ENCODE measurements at places on chromosomes 11 and 22. TPM values are rescaled to one million over a fixed set of nuclear protein-coding genes. Genes with fewer than 3 reads are reported as not detected.

SAA2 gene
- not detected for total RNA-seq

MAPK8IP2 gene
- total RNA-seq: 5.0 TPM

GRCh38 chr22:27538666-27539065 is 262.9 kb downstream of the MN1 start:
- peaks cover 4% of the 10 kb centered on the region for H3K4me1 ChIP-seq
- no peak for DNase-seq
- H3K36me3 ChIP-seq: no peaks in the 10 kb centered on the region
- no peaks in the 10 kb centered on the region for H3K27me3 ChIP-seq
- no peak overlapping the region for H3K4me3 ChIP-seq

NUDT8 gene
- total RNA-seq: 8.1 TPM

NPTXR gene
- 7.4 TPM for total RNA-seq

CXCR5 gene
- total RNA-seq: not detected

DNA sequence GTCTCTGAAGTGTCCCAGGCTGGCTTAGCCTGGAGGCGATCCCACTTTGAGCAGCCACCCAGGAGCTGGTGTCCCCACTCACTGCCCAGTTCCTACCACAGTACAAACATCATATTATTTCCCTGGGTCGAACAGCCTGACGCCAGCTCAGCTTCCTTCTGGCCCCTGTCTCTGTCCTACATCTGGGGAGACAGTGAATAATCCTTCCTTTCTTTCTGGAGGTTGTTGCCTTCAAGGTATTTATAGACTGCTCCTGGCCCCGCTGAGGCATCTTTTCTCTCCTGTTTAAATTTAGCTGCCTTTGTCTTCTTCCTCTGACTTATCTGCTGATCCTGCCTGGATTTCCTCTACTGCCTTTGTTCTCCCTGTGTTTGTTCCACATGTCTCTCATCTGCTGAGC is 56.8 kb upstream of the LRRC55 start:
- no peaks in the 10 kb centered on the region for H3K36me3 ChIP-seq
- no peak overlapping the region for H3K27ac ChIP-seq
- no peak for DNase-seq
- H3K27me3 ChIP-seq: no peaks in the 10 kb centered on the region
- H3K4me3 ChIP-seq: no peak overlapping the region

DNA sequence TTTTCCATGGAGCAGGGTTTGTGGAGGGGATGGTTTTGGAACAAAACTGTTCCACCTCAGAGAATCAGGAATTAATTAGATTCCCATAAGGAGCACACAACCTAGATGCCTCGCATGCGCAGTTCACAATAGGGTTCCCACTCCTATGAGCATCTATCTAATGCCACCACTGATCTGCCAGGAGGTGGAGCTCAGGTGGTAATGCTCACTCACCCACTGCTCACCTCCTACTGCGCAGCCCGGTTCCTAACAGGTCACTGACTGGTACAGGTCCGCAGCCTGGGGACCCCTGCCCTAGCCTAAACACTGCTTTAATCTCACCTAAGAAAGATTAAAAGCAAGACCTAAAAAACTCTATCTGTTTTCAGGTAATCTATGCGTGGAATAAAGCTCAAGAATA is 553.0 kb downstream of the JRKL start:
- no peak overlapping the region for H3K27ac ChIP-seq
- DNase-seq: no peak
- no peaks in the 10 kb centered on the region for H3K4me1 ChIP-seq
- H3K36me3 ChIP-seq: no peaks in the 10 kb centered on the region
- H3K27me3 ChIP-seq: peaks cover 4% of the 10 kb centered on the region

GRCh38 chr11:7257724-7258123 is 6.0 kb downstream of the SYT9 start:
- no peaks in the 10 kb centered on the region for H3K36me3 ChIP-seq
- H3K4me1 ChIP-seq: no peaks in the 10 kb centered on the region
- DNase-seq: no peak
- H3K4me3 ChIP-seq: no peak overlapping the region

DNA sequence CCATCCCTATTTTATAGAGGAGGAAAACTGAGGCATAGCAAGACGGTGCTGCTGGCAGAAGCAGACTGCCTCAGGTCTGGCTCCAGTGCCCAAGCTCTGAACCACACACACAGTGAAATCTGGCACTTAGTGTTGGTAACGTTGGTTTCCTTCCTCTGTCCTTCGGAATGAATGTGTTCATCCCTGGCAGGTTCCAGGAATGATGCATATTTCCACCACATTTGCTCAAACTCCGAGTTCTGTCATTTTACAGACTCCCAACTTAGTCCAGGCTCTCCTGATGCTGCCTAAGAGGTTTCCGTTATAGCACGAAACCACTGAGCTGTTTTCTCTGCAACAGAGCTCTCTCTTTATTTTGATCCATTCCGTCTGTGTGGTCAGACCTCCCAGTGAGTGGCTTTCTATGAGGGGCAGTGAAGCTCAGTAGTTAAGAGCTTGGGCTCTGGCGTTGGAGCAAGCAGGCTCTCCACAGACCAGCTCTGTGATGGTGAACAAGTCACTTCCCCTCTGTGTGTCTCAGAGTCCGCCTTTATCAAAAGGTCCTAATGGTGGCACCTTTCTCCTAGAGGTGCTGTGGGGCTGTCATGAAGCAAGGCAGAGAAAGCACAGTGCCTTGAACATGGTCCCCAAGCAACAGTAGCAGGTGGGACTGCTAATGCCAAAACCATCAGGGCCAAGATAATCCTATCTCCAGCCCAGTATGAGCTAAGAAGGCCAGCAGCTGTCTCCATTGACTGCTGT is 200.3 kb downstream of the MYO18B start:
- no peaks in the 10 kb centered on the region for H3K36me3 ChIP-seq
- no peak overlapping the region for H3K27ac ChIP-seq
- no peaks in the 10 kb centered on the region for H3K4me1 ChIP-seq
- no peaks in the 10 kb centered on the region for H3K27me3 ChIP-seq
- no peak overlapping the region for H3K4me3 ChIP-seq

MRGPRE gene
- total RNA-seq: not detected

GRCh38 chr22:26616650-26617049 is 1.2 kb downstream of the CRYBB1 start:
- H3K4me1 ChIP-seq: no peaks in the 10 kb centered on the region
- H3K27me3 ChIP-seq: no peaks in the 10 kb centered on the region
- no peaks in the 10 kb centered on the region for H3K36me3 ChIP-seq
- no peak for DNase-seq
- H3K4me3 ChIP-seq: no peak overlapping the region

DNA sequence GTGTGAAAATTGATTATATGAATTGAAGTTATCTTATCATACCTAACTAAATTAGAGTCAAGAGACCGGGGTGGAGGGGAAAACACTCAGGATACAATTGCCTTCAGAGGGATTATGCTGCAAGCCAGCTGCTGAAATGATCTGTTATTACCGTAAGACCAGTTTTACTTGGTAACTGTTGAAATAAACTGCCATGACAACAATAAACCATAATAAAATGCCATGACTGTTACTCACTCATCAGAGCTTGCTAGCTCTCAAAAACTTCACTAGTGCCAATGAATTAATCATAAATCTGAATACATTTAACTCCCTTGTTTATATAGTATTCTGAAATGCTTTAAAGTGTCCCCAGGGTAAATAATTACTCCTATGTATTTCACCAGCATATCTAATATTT is 68.2 kb downstream of the CASP12 start:
- H3K4me1 ChIP-seq: peaks cover 2% of the 10 kb centered on the region
- H3K27me3 ChIP-seq: peaks cover 3% of the 10 kb centered on the region
- H3K36me3 ChIP-seq: no peaks in the 10 kb centered on the region
- H3K27ac ChIP-seq: no peak overlapping the region
- DNase-seq: no peak

DNA sequence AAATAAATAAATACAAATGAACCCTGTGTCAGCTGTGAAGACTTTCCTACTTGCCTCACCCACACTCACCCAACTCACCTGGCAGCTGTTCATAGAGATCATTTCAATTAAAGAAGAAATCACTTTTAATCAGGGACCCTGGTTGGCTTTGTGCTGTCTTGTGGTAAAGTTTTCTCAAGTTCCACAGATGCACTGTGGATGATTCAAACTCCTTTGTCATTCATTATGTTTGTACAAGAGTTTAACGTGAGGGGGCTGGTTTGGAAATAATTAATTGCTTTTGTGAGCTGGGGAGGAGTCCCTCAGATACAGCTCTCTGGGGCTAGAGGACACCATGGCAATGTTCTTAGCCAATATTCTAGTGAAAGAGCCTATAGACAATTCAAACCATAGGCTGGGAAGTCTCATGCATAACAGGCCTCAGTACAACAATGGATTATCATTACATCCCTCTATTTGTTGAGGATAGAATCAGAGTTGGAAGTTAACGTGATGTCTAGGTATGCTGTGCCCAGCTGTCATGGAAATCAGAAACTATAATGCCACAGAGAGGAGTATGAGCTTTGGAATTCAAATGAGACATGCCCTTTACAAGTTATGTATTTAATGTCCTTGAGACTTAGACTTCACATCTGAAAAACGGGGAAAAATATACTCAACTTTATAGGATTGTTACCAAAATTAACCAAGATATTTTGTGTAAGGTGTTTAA is 698.5 kb downstream of the KCNA4 start:
- H3K4me1 ChIP-seq: no peaks in the 10 kb centered on the region
- H3K4me3 ChIP-seq: no peak overlapping the region
- DNase-seq: no peak
- no peak overlapping the region for H3K27ac ChIP-seq
- H3K27me3 ChIP-seq: no peaks in the 10 kb centered on the region
- H3K36me3 ChIP-seq: no peaks in the 10 kb centered on the region

DNA sequence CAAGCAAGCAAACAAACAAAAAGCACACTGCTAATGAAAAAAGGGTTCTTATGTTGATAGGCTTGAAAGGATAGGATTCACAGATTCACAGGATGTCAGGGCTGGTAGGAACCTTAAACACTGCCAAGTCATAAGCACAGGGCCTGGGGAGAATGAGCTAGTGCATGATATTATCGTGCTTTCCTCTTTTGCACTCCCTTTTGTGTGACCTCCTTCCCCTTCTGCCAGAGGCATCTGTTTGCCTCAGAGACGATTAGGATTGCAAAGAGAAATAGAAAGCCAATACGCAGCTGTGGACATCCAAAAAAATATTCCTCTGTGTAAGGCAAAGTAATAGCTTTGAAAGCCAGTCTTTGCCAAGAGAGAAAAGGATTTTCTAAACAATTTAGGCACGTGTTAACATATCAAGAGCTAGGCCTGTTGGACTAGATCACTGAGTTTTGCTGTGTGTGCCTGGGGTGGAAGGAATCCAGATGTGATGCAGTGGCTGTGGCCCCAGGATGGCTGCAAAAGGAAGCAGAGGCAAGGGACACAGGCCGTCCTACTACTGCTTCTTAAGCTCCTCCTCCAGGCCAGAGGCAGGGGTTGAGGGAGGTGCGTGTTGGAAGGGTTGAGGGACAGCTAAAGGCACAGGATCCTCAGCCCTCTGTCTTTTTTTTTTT is 30.6 kb downstream of the MCHR1 start:
- DNase-seq: peak; percentile 70
- H3K27ac ChIP-seq: peak overlapping the region; percentile 86
- no peaks in the 10 kb centered on the region for H3K27me3 ChIP-seq
- no peaks in the 10 kb centered on the region for H3K36me3 ChIP-seq

GRCh38 chr11:121656328-121657090 is 203.7 kb upstream of the SORL1-AS1 start:
- H3K4me3 ChIP-seq: peak overlapping the region; percentile 33
- no peak for DNase-seq
- peaks cover 11% of the 10 kb centered on the region for H3K4me1 ChIP-seq

DNA sequence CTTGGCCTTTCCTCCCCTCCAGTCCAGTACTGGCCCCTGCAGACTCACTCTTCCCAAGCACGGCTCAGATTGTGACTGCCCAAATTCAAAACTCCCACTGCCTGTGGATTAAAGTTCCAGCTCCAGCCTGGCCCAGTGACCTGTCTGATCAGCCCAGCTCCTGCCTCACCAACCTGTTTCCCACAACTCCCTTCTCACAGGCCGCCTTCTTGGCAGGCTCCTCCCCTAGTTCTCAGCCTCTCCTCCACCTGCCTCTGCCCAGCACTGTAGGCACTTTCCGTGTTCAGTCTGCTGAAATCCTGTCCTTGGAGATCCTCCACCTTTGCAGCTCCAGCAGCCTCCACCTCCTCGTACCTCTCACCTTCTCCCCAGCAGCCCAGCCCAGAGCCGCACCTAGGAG is 68.6 kb downstream of the MICAL2 start:
- no peaks in the 10 kb centered on the region for H3K27me3 ChIP-seq
- H3K4me1 ChIP-seq: peaks cover 5% of the 10 kb centered on the region
- H3K4me3 ChIP-seq: no peak overlapping the region

GRCh38 chr11:19244084-19244483 is 3.3 kb upstream of the E2F8 start:
- no peak overlapping the region for H3K27ac ChIP-seq
- no peak for DNase-seq
- no peaks in the 10 kb centered on the region for H3K27me3 ChIP-seq
- no peaks in the 10 kb centered on the region for H3K36me3 ChIP-seq

PPFIA1 gene
- total RNA-seq: 25.9 TPM

DNA sequence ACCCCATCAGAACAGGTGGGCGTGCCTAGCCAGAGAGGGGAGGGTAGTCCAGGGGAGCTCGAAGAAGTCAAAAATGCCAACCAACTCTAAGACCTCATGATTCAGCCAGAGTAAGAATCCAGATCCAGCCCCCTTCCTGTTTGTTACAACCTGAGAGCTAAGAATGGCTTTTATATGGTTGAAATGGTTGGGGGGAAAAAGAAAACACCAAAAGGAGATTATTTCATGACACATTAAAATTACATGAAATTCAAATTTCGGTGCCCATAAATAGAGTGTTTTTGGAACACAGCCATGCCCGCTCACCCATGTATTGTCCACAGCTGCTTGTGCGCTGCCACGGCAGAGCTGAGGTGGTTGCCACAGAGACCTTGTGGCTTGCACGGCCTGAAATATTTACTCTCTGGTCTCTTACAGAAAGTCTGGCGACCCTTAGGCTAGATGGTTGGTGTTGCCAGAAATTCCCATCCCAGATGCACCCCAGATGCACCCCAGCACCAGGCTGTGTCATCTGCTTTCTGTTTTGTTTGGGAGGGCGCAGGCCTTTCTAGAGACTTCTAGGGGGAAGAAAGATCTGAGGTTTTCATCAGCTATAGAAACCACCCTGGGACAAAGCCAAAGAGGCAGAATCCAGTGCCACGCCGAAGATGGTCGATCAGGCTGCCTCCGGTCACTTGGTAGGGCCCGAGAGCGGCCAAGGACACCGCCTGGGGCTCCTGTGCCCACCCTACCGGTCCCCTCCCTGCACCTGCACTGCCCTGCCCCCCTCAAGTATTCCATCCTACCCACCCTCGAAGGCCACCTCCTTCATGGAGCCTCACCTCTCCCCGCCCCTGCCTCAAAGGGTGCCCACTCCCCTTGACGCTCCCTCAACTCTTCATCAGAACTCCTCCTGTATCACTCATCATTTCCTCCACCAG is 80.2 kb downstream of the DSCAML1 start:
- no peaks in the 10 kb centered on the region for H3K27me3 ChIP-seq
- DNase-seq: no peak
- no peaks in the 10 kb centered on the region for H3K4me1 ChIP-seq
- H3K36me3 ChIP-seq: no peaks in the 10 kb centered on the region
- no peak overlapping the region for H3K4me3 ChIP-seq

NADSYN1 gene
- 54.2 TPM for total RNA-seq
